ENCODE measurements at places on chromosomes 6 and 20.

DNA sequence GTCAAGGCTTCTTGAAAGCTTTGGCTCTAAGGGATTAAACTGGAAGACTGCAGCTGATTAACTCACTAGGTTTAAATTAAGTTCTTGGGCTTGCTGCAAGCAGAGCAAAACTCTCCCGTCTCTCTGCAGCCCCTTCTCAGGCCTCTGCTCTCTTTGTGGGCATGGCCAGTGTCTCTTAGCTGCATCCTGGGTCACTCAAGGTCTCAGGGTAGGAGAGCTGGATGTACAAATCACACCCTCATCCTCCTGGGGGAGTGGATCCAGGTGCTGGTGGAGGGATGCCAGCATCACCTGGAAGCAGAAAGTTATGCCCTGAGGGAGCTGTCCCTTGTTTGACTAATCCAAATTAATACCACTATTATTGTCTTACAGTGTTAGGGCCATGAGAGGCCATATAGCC is 35.8 kb downstream of the GCM1 start:
- no peak for DNase-seq

- DNase-seq = no peak
Measured at GRCh38 chr6:2734488-2735166, 16.1 kb downstream of the MYLK4 start.

DNA sequence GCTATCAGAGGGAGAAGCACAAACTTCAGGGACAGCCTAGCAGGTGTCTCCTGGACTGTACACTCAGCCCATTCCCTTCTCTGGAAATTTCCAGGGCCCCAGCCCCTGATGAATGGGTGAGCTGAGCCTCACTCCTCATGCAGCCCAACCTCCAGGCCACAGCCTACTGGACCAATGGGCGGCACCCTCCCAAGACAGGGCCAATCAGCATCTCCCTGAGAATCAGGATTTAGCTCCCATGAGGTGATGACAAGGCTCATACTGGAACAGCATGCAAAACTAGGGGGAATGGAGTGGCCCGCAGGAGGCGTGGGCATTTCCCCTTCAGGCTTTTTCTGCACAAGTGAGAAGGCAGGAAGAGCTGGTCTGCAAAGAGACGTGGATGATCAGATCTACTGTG is 29.0 kb downstream of the NFATC2 start:
- DNase-seq = no peak

DNA sequence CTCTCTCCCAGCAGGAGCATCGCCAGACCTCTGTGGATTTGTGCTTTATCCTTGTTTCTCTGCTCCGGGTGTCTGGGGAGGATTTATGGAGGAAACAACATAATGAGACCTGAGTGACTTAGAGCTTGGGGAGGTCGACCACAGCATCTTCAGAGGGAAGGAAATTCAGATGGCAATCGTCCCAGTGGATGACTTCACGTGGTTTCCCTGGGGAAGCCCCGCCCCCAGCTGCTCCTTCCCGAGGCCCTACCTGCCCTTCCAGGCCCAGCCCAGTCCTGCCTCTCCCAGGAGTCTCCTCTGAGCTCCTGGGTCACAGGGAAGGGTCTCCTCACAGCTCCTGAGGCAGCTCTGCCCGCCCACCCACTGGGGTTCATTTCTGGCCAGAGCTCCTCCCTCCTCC is 430.3 kb upstream of the SULF2 start:
- DNase-seq = no peak

DNA sequence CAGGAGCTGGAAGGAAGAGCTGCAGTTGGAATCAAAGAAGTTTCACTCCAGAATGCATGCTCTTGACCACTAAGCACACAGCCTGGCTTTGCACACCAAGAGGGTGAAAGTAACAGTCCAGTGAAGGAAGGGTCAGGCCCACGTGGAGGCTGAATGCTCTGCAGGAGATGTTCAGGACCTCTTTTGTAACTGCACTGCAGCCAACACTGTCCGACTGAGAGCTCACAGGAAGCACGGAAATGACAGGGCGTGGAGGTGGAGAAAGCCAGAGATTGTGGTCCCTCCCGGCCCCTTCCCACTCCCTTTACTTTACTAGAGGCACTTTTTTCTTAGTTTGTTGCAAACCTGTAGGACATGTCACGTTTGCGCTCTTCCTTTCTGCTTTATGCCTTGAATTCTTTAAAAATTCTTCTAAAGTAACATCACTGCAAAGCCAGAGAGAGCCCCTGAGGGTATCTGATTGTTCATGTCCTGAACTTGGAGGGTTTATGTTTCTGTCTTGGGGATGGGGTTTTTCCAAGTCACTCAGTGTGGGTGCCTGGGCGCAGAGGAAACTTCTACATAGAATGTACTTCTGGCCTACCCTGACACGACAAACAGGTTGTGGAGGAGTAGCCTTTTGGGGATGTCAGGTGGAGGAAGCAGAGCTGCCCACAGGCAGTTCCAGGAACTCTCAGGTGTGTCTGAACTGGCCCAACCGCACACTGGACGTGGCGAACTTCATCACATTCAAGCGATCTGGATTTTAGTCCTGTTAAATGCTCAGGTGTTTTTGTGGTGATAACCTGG is 40.9 kb downstream of the JAG1 start:
- no peak for DNase-seq

DNA sequence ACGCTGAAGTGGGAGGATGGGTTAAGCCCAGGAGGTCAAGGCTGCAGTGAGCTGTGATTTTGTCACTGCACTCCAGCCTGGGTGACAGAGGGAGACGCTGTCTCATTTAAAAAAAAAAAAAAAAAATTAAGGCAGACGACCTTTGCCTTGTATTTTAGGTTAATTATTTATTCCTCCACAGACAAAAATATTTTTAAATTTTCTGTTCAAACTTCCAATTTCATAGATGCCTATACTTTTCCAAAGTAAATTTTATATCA is 6.3 kb upstream of the SMIM28 start:
- DNase-seq = no peak

GRCh38 chr6:106546691-106547414 is 82.4 kb downstream of the RTN4IP1 start:
- DNase-seq = peak; percentile 30

- no peak for DNase-seq
Measured at GRCh38 chr20:39277185-39277584, 315.0 kb downstream of the DHX35 start.

DNA sequence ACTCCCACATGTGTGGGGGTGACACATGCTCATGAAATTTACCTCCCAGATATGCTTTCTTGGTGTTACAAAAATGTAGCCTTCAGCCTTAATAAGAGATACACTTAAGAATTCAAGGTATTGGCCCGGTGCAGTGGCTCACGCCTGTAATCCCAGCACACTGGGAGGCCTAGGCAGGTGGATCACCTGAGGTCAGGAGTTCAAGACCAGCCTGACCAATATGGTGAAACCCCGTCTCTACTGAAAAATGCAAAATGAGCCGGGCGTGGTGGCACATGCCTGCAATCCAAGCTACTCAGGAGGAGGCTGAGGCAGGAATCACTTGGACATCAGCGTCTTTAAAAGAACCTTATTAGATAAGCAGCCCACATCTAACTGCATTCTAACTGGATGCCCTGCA is 614.3 kb upstream of the CDH4 start:
- DNase-seq = no peak

- no peak for DNase-seq
Measured at GRCh38 chr20:46772901-46773300, 63.5 kb downstream of the SLC2A10 start.

- DNase-seq = no peak
Measured at GRCh38 chr6:36688739-36689075, 8.9 kb upstream of the RAB44 start.

GRCh38 chr20:24672886-24673677 is 203.7 kb downstream of the SYNDIG1 start:
- DNase-seq = no peak

GRCh38 chr6:42898891-42899361 is 16.9 kb upstream of the PTCRA start:
- peak; percentile 69 for DNase-seq

DNA sequence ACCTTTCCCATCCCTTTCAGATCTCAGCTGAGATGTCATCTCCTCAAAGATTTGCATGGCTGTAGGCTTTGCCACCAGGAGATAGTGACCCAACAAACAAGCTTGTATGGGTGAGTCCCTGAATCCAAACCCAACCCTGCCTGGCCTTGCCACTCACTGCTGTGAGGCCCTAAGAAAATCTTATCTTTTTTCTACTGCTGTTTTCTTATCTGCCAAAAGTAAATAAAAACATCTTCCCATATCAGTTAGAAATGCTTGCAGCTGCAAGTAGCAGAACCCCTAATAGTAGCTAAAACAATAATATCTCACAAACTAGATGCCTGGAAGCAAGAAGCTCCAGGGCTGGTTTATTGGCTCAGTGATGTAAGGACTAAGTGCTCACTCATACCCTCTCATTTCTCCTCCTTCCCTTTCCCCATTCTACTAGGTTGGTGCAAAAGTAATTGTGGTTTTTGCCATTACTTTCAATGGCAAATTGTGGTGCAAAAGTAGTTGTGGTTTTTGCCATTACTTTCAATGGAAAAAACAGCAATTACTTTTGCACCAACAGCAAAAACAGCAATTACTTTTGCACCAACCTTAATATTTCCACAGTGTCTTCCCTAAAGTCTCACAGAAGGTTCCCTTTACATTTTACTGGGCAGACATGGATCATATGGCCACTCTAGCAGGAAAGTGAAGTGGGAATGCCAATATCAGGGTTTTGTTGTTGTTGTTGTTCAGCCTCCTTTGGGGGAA is 56.7 kb upstream of the PSMF1 start:
- DNase-seq = no peak

DNA sequence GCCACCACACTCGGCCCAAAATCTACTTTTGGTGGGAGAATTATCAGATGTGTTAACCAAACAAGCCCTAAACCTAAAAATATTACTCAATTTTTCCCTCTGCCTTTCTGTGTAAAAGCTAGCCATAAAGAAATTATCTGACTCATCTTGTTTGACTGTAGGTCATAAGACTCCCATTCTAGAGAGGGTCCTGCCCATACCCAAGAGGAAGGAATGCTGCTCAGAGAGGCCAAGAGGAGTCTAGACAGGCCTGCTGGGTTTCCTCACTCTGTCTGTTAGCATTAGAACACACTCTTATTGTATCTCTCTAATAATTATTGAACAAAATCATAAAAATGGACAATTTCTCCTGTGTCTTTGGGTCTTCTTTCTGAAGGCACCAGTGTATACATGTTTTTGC is 26.1 kb downstream of the C6orf141 start:
- no peak for DNase-seq

GRCh38 chr6:122284848-122285247 is 114.6 kb upstream of the HSF2 start:
- DNase-seq = no peak

GRCh38 chr6:144646093-144647056 is 361.2 kb downstream of the UTRN start:
- no peak for DNase-seq

- DNase-seq = no peak
Measured at GRCh38 chr6:166411721-166412151, 29.0 kb upstream of the MPC1 start.

DNA sequence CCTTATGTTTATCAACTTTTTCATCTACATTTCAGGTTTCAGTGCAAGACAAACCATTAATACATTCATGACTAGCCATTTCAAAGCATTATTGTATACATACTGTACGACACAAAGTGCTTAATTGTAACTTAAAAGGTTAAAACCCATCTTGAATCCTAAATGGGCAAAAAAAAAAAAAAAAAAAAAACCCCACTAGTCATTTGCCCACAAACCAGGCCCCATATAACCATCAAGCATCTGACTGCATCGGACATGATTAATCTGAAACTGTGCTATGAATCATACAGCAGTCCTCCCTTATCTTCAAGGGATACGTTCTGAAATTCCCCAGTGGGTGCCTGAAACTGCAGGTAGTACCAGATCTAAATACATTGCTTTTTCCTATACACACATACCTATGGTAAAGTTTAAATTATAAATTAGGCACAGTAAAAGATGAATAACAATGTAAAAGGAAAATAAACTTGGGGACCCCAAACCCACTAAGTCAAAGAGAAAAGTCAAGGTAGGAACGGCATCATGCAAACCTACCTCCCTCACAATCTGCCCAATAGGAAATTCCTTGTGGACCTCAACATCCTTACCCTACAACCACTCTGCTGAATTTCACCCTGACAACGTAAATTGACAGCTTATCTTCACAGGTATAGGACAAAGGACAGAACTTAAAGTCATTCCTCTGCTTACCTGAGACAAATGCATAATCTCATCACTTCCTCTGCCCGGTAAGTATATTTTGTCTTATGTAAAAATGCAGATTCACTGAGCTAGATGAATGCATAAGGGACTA is 14.3 kb downstream of the B4GALT5 start:
- no peak for DNase-seq

GRCh38 chr6:136791296-136792094 is 782 bp downstream of the MAP3K5 start:
- peak; percentile 20 for DNase-seq

- DNase-seq = no peak
Measured at GRCh38 chr6:152054441-152054840, 247.0 kb downstream of the ESR1 start.

DNA sequence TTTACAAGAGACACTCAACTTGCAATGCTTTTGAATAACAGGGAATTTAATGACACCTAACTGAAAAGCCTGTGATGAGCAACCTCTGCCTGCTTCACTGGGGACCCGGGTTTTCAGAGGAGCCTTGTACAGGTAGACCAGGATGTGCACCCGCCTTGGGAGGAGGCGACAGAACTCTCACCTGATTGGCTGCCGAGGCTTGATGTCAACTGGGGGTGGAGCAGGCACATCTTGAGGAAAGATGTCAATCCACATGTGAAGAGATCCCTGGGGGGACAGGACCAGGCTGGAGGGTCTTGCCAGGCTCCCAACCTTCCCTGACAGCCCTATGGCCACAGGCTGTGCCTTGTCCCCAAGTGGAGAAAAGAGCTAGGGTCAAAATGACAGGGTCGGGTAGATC is 19.8 kb downstream of the ERGIC3 start:
- DNase-seq = no peak

DNA sequence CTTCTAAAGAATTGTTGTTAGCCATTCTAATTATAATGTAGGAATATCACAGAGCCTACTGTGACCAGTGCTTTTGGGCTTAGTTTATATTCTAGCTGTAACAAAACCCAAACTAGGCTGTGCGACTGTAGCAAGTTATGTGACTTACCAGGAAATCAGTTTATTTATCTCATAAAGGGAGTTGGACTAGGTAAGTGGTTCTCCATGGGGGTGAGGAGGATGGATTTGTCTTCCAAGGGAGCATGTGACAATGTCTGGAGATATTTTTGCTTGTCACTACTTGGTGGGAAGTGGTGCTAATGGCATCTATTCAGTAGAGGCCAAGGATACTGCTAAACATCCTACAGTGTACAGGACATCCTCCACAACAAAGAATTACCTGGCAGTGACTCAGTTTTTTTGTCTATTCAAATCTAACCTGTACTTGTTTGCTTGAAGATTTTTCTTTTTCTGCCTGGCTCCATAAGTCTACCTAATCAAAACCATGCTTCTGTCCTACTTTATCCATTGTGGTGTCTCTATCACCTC is 32.5 kb downstream of the ZFAND3 start:
- DNase-seq = no peak

DNA sequence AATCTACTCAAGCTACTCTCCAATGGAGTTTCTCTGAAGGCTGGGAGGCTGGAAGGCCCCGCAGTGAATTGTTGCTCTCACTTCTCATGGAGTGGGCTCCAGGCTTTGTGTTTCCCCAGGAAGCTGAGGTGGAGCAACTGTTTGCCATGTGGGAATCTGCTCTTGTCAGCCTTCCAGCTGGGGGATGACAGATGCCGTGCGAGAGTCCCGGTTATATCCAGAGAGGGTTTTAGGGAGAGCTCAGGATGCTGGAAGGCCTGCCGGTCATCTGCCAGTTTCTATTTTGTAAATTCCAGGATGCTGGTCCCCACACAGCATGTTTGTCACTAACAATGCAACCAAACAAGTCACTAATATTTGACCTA is 98.2 kb upstream of the NAA20 start:
- DNase-seq = no peak

Measured in NCI-H1436 (cell line).